Heart right ventricle (tissue), 16 donors: ENCODE measurements at places on chromosomes 7 and 10.
A peak's percentile ranks its signal among the peaks of the same experiment; 100 is the strongest.

GRCh38 chr7:71912476-71912875 is 499.7 kb downstream of the CALN1 start:
- H3K4me3 ChIP-seq: no peak overlapping the region
- H3K27ac ChIP-seq: no peak overlapping the region
- no peak for DNase-seq
- no peaks in the 10 kb centered on the region for H3K36me3 ChIP-seq
- H3K27me3 ChIP-seq: no peaks in the 10 kb centered on the region

GRCh38 chr10:94108200-94108599 is 114.5 kb downstream of the PLCE1 start:
- no peak overlapping the region for H3K27ac ChIP-seq
- DNase-seq: no peak
- no peak overlapping the region for H3K4me3 ChIP-seq
- no peaks in the 10 kb centered on the region for H3K27me3 ChIP-seq
- no peaks in the 10 kb centered on the region for H3K36me3 ChIP-seq
- peaks cover 5% of the 10 kb centered on the region for H3K4me1 ChIP-seq

- no peaks in the 10 kb centered on the region for H3K36me3 ChIP-seq
- peaks cover 18% of the 10 kb centered on the region for H3K27me3 ChIP-seq
- no peak for DNase-seq
- no peak overlapping the region for H3K27ac ChIP-seq
Observed at GRCh38 chr10:22333975-22334282, 11.4 kb upstream of the SPAG6 start.

GRCh38 chr10:3906511-3907111 is 121.6 kb upstream of the KLF6 start:
- DNase-seq: no peak
- H3K4me1 ChIP-seq: peaks cover 16% of the 10 kb centered on the region
- no peaks in the 10 kb centered on the region for H3K27me3 ChIP-seq
- H3K27ac ChIP-seq: no peak overlapping the region
- no peak overlapping the region for H3K4me3 ChIP-seq
- H3K36me3 ChIP-seq: no peaks in the 10 kb centered on the region

GRCh38 chr7:46810986-46811385 is 770.9 kb downstream of the TNS3 start:
- DNase-seq: no peak
- H3K4me1 ChIP-seq: peaks cover 15% of the 10 kb centered on the region
- H3K4me3 ChIP-seq: no peak overlapping the region

GRCh38 chr7:1700536-1701333 is 30.7 kb downstream of the ELFN1 start:
- no peaks in the 10 kb centered on the region for H3K27me3 ChIP-seq
- DNase-seq: no peak
- no peak overlapping the region for H3K27ac ChIP-seq
- H3K36me3 ChIP-seq: no peaks in the 10 kb centered on the region
- no peak overlapping the region for H3K4me3 ChIP-seq

DNA sequence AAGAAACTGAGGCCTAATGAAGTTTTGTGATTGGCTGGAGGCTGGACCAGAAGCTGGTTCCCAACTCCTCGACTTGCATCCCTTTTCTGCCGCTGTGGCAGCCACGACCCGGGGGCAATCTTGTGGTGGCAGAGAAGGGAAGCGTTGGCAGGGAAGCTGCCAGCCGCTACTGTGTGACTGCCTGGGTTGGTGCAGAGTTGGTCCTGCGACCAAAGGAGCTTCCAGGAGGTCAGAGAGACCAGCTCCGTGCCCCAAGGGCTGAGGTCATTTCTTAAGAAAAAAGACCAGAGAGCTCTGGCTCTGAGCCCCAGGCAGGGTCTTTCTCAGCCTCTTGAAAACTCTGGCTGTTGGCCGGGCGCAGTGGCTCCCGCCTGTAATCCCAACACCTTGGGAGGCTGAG is 47.2 kb downstream of the PRF1 start:
- DNase-seq: no peak
- H3K27me3 ChIP-seq: no peaks in the 10 kb centered on the region
- no peak overlapping the region for H3K4me3 ChIP-seq
- H3K27ac ChIP-seq: no peak overlapping the region
- peaks cover 8% of the 10 kb centered on the region for H3K4me1 ChIP-seq

DNA sequence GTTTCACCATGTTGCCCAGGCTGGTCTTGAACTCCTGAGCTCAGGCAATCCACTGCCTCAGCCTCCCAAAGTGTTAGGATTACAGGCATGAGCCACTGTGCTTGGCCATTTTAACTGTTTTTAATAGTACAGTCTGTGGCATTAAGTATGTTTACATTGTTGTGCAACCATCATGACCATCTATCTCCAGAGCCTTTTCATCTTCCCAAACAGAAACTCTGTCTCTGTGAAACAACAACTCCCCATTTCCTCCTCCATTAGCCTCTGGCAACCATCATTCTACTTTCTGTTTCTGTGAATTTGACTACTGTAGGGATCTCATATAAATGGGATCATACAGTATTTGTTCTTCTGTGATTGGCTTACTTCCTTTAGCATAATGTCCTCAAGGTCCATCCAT is 48.3 kb upstream of the SEPHS1 start:
- no peak for DNase-seq
- no peaks in the 10 kb centered on the region for H3K27me3 ChIP-seq
- no peak overlapping the region for H3K27ac ChIP-seq
- no peak overlapping the region for H3K4me3 ChIP-seq
- H3K36me3 ChIP-seq: no peaks in the 10 kb centered on the region
- H3K4me1 ChIP-seq: no peaks in the 10 kb centered on the region

DNA sequence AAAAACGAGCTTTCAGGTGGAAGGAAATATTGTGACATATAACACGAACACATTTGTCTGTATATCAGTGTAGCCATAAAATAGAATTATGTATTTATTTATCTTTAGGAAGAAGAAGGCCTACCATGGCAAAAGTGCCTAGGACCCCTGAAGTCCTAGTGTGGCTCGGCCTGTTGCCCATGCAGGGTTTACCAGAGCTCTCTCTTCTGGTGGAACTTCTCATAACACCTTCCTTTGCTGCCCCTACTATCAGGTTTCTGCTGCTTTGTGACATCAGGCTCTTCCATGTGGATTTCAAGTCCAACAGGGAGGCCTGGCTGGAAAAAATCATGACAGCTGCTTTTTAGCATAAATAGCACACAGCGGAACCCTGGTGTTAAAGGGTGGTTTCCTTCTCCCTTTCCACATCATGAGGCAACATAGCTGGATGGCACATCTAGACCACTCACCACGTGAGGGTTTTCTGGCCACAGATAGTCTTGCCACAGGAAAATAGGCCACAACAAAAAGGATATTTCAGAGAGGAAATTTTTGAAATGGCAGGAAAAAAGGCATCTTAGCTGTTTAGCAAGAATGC is 44.8 kb upstream of the ADO start:
- DNase-seq: no peak
- no peaks in the 10 kb centered on the region for H3K27me3 ChIP-seq
- H3K36me3 ChIP-seq: no peaks in the 10 kb centered on the region
- peak overlapping the region; percentile 69 for H3K27ac ChIP-seq
- H3K4me1 ChIP-seq: peaks cover 11% of the 10 kb centered on the region

GRCh38 chr7:153941061-153941460 is 111.1 kb upstream of the DPP6 start:
- no peak for DNase-seq
- no peaks in the 10 kb centered on the region for H3K4me1 ChIP-seq
- no peaks in the 10 kb centered on the region for H3K36me3 ChIP-seq
- no peak overlapping the region for H3K4me3 ChIP-seq

DNA sequence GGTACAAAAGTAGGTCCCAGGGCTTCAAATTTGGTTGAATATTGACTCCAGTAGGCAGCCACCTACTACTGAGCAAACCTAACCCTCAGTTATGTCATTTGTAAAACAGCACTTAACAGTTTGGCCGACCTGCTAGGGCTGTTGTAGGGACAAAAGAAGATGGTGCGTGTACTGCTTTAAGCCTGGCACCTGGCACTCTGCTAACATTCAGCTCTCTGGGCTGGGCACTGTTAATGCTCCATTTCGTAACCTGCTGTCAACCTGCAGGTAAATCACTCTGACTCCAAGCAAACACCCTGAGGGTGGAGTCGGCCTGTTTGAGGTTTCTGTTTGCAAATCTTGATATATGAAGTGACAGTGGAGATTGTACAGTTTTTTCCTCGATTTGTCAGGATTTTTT is 7.2 kb downstream of the ZKSCAN1 start:
- no peaks in the 10 kb centered on the region for H3K27me3 ChIP-seq
- H3K4me1 ChIP-seq: no peaks in the 10 kb centered on the region
- peaks cover 40% of the 10 kb centered on the region for H3K36me3 ChIP-seq
- H3K4me3 ChIP-seq: no peak overlapping the region
- no peak overlapping the region for H3K27ac ChIP-seq
